ENCODE measurements at places on chromosomes 4 and X.

DNA sequence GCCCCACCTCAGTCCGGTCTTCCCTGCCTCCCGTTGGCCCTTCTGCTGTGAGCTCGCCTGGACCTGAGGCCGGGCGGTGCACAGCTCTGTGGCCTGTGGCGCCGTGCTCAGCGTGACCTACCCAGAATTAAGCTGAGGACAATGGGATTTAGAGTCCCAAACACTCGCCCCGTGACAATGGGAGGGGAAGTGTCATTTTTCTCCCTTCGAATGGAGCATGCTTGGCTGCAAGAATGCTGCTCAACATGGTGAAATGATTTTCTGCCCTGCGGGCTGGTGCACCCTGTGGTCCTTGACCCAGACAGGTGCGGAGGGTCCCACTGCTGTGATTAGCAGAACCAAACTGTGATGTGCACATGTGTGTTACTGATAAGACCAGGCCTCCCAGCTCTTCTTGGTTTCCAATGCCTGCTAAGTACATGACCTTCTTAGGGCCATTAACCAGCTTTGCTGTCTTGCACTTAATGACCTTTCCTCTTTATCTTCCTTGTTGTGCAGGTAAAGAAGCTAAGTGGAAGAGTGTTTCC, 772 bp downstream of the EOLA1 start:
- peak; percentile 58 for DNase-seq

DNA sequence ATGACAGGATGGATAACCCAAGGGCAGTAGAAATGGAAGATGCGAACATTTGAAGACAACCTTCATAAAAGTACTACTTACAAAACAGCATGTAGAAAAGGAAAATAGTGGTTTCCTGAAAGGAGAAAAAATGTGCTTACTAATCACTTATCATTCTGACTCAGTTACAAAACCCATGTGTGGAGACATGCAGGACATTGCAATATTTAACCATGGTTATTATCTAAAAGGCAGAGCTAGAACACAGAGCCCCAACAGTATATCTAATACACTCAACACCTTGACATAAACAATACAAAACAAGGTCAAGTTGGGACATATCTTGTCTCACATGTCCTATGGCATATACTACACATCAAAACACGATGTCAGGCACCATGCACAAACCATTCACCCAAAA, 55.9 kb downstream of the EIF4E start:
- no peak for DNase-seq

GRCh38 chrX:96405842-96406241, 278.8 kb upstream of the DIAPH2 start:
- DNase-seq = no peak

GRCh38 chr4:182923366-182923765, 6.2 kb upstream of the DCTD start:
- DNase-seq = no peak

- DNase-seq = no peak
Observed at GRCh38 chrX:53547668-53548067, 113.5 kb upstream of the HSD17B10 start.

- DNase-seq = no peak
Observed at GRCh38 chrX:150182161-150182560, 181.0 kb upstream of the MAMLD1 start.

Data from large intestine (tissue), 12 donors.